Thymus (tissue), 14 donors: ENCODE measurements at places on chromosomes 12 and 14.
A peak's percentile ranks its signal among the peaks of the same experiment; 100 is the strongest.

GRCh38 chr14:104702106-104702505 lies 12.7 kb downstream of the INF2 start:
- no peak for DNase-seq

DNA sequence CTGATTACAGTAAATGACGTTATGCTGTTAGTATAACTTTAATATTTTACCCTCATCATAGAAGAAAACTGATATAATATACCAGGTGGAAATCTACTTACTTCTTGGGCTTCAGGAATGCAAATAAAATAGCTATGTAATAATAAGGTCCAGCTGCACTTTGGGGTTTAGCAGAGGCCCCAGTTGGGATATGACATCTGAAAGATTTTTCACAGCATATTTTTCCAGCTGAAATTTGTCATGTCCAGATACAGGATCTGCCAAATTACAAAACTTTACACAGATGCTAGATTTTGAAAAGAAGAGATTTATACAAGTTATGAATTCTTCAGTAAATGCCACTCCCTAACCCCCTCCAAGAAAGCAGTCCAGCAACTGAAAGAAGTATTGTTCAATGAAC lies 29.2 kb upstream of the DCN start:
- DNase-seq: no peak

- peak; percentile 40 for DNase-seq
Measured at GRCh38 chr12:132222096-132222807, 78.0 kb downstream of the NOC4L start.

DNA sequence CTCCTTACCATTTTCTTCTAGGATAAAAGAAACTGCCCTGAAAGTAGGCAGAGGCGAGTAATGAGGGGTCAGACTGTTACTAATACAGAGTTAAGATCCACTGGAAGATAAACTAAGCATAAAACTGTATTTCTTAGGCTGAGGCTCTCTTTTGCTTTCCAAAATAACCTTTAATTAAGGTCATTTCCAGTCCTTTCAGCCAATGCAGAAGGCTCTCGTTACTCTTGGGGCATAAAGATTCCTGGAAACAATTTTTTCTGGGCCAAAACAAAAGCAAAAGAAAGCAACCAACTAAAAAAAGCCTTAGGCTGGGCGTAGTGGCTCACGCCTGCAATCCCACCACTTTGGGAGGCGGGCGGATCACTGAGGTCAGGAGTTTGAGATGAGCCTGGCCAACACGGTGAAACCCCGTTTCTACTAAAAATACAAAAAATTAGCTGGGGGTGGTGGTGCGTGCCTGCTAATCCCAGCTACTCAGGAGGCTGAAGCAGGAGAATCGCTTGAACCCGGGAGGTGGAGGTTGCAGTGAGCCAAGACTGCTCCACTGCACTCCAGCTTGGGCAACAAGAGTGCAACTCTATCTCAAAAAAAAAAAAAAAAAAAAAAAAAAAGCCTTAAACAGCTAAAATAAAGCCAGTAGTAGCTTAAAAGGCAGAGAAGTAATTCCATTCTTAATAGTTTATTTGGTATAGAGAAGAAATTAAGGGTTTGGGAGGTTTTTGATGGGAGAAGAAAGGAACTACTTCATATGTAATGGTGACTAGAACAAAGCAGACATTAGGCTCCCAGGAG lies 68.9 kb upstream of the STAC3 start:
- DNase-seq: no peak

- no peak for DNase-seq
Measured at GRCh38 chr12:111084158-111084557, 163.8 kb upstream of the MYL2 start.

- no peak for DNase-seq
Measured at GRCh38 chr12:82723093-82723492, 36.4 kb downstream of the TMTC2 start.

DNA sequence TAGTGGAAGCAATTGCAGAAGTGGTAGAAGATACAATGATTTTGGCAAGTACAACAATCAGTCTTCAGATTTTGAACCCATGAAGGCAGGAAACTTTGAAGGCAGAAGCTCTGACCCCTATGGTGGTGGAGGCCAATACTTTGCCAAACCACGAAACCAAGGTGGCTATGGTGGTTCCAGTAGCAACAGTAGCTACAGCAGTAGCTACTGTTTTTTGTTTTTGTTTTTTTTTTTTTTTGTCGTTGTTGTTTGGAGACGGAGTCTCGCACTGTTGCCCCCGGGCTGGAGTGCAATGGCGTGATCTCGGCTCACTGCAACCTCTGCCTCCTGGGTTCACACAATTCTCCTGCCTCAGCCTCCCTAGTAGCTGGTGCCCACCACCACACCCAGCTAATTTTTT lies 47.4 kb downstream of the IFNG-AS1 start:
- DNase-seq: no peak

DNA sequence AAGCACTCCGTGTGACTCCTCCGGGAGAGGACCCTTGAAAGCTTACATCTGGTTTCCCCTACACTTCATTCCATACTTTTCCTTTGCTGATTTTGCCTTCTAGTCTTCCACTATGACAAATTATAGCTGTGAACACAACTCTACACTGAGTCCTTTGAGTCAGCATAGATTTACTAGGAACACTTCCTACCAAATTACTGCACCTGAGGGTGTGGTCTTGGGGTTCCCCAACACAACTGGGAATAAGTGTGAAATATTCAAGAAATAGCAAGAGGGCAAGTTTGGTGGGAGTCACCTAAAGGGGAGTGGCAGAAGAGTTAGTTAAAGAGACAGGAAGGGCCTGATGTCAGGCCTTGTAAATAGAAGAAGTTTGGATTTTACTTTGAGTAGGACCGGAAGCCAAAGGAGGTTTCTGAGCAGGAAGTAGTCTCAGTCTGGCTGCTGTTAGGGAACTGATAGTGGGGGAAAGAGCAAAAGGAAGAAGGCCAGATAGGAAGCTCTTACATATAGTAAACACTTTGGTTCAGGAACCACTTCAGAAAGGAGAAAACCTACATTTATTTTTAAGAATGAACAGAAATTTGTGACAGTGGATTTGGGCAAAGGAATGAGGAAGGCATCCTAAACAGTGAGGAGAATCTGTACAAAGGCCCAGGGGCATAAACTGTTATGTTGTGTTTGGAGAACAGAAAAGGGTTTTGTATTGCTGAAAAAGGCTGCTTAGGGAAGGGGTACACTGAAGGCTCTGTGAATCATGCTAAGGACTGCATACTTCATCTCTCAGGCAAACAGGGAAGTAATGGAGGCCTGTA lies 14.2 kb downstream of the SEL1L start:
- peak; percentile 59 for DNase-seq

DNA sequence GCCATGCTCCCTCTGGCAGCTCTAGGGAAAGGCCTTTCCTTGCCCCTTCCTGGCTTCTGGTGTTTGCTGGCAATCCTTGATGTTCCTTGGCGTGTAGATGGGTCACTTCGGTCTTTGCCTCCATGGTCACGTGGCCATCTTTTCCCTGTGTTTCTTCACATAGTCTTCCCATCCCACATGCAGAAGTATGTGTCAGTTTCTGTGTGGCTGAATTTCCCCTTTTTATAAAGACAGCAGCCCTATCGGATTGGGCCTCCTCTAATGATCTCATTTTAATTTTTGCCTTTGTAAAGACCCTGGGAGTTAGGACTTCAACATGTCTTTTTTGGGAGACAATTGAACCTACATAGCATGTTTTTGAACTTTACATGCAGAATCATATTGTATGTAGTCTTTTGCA lies 107.2 kb upstream of the FGD4 start:
- no peak for DNase-seq

- DNase-seq: no peak
Measured at GRCh38 chr14:23895480-23895879, 58.1 kb upstream of the DHRS4 start.

- DNase-seq: no peak
Measured at GRCh38 chr14:74190927-74191575, 48.2 kb upstream of the VSX2 start.

GRCh38 chr14:61503167-61503801 lies 181.9 kb downstream of the PRKCH start:
- peak; percentile 82 for DNase-seq

DNA sequence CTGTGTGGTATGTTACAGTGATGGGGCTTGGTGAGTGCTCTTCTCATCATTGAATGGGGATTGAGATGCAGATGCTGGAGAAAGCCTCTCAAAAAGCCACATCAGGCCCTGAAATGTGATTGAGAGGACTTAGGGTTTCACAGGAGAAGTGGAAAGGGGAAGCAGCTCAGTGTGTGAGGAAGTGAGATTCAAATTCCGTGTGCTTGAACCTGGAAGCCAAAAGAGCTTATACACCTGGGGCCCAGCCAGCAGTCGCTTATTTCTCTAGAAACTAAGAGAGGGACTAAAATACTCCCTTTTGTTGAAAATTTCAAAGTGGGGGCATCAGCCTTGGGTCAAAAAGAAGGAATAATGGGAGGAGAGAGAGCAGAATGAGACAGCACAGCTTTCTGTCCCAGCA lies 39.1 kb upstream of the GZMB start:
- DNase-seq: no peak

GRCh38 chr12:108853981-108854446 lies 3.4 kb downstream of the SSH1 start:
- no peak for DNase-seq

GRCh38 chr12:97637770-97638169 lies 175.2 kb downstream of the RMST start:
- DNase-seq: no peak

GRCh38 chr12:116142936-116143898 lies 134.3 kb downstream of the MED13L start:
- no peak for DNase-seq

DNA sequence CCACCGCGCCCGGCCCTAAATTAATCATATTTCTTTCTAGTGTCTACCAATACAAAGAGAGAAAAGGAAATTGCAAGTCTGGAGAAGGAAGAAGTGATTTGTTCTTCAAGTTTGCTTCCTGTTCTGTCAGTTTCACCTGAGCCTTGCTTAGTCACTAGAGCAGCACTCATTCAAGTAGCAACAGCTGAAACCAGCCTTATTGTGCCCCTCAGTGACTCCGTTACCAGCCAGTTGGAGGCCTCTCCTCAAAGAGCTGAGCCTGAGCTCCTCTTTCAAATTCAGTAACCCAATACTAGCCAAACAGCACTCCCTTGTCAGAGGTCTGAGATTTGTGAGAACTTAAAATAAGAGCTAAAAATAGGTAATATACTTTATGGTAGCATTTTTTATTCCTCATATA lies 17.4 kb downstream of the PAWR start:
- no peak for DNase-seq

DNA sequence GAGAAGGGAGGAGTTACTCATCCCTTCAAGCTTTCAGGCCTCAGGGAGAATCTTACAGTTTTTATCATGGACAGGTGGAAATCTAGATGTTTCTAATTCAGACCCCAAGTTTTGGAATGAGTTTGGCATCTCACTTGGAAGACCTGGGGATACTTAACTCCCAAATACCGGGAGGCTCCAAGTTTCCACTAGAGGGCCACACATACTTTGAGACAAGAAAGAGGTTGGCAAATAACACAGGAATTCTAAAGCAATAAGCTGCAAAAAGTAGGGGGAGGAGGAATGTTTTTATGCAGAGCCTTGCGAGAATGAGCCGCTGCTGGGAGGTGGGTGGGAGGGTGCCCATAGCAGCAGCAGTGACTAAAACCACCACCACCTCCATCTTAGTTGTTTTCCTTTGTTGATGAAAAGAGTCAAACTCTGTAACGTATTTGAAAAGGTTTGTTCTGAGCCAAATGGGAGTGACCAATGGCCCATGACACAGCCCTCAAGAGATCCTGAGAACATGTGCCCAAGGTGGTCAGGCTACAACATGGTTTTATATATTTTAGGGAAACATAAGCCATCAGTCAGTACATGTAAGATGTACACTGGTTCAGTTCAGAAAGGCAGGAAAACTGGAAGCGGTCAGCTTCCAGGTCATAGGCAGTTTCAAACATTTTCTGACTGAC lies 34.2 kb upstream of the RNASE1 start:
- no peak for DNase-seq

DNA sequence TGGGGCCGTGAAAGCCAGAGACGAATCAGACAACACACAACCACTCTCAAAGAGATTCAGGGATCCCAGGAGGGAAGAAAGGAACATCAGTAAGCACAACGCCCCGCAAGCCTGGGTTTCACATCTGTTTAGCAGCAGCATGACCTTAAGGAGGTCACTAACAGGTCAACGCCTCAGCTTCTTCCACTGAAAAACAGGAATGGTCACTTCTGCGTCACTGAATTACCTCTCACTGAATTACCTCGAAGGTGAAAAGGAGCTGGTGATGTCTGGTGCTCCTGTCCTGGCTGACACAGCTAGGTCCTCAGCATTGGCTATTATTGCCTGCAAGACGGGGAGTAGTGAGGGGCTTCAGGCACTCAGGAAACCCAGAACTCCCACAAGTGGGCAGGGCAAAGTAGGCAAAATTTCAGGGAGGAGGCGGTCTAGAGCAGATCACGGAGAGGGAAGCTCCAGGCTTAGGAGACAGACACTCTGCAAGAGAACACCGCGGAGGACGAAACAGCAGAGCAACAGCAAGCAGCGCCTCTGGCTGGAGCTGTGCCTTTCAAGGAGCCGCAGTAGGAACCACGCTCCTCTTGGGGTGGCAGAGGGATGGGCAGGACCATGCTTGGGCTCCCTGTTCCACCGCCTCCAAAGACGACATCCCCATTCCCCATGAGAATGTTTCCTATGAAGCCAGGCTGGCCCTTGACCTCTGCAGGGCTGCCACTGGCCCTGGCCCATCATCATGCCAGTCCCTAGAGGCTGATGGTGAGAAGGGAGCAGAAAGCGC lies 108.4 kb downstream of the SINHCAF start:
- no peak for DNase-seq

DNA sequence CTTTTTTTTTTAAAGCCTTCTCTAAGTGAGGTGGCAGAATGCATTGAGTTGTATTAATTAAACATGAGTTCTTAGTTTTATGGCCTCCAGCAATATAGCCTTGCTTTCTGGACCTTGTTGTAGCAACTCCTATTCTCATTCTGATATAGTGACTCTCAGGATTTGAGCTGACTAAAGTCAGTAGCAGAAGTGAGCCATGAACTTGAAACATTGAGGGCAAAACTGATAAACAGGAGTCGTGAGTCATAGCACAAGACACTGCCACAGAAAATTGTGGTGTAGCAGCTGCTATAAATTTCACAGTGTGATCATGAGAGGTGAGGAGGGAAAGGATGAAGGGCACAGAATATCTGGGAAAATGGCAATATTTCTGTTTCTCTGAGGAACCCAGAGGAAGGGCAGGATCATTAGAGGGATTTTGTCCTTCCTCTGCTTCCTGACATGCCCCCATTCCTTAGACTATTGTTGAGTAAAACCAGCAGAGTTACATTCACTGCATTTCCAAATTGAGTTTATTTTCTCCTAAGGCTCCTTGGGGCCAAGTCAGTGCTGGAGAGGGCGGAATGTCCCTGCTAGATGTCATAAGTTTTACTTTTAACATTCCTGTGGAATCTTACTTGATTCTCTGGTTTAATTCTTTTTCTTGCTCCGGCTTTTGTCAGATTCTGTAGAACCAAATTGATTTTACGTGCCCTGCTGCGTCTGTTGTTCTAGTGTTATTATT lies 7.5 kb downstream of the KLRG1 start:
- no peak for DNase-seq

GRCh38 chr12:104331376-104331775 lies 27.8 kb downstream of the EID3 start:
- DNase-seq: no peak

GRCh38 chr12:58489394-58489793 lies 430.9 kb downstream of the LRIG3 start:
- DNase-seq: no peak
